GM23248 (cell line): ENCODE measurements at places on chromosomes 3 and 15. TPM values are rescaled to one million over a fixed set of nuclear protein-coding genes. Genes with fewer than 3 reads are reported as not detected.

LYZL4 gene
- not detected in 2 replicates for polyA plus RNA-seq

PGBD4 gene
- polyA plus RNA-seq = 0.75 and 0.99 TPM in 2 replicates

HRH1 gene
- 7.1 and 8.1 TPM in 2 replicates for polyA plus RNA-seq

CHST13 gene
- 0.11 TPM in 1 of 2 replicates, not detected in the other for polyA plus RNA-seq

FOXB1 gene
- polyA plus RNA-seq = not detected in 2 replicates

C15orf61 gene
- polyA plus RNA-seq = 9.1 and 10.5 TPM in 2 replicates

ATP10A gene
- polyA plus RNA-seq = 20.4 and 22.2 TPM in 2 replicates

SCN11A gene
- not detected in 2 replicates for polyA plus RNA-seq

RPSA gene
- 406 and 418 TPM in 2 replicates for polyA plus RNA-seq

MORF4L1 gene
- 357 and 358 TPM in 2 replicates for polyA plus RNA-seq

GABRB3 gene
- 0.04 and 0.15 TPM in 2 replicates for polyA plus RNA-seq

CLDN11 gene
- polyA plus RNA-seq = 84.5 and 84.9 TPM in 2 replicates

IRAK2 gene
- polyA plus RNA-seq = 1.1 TPM in 2 replicates

ZNF860 gene
- polyA plus RNA-seq = 0.08 TPM in 2 replicates

DUOXA1 gene
- 0.48 and 0.61 TPM in 2 replicates for polyA plus RNA-seq

SNURF gene
- polyA plus RNA-seq = 0.75 and 7.1 TPM in 2 replicates

SSUH2 gene
- polyA plus RNA-seq = 0.18 TPM in 1 of 2 replicates, not detected in the other

SNX22 gene
- polyA plus RNA-seq = 0.66 and 0.94 TPM in 2 replicates

CILP gene
- 0.09 TPM in 1 of 2 replicates, not detected in the other for polyA plus RNA-seq

HDC gene
- not detected in 2 replicates for polyA plus RNA-seq

ARIH1 gene
- polyA plus RNA-seq = 29.5 and 31.1 TPM in 2 replicates

RGMA gene
- 0.65 and 0.84 TPM in 2 replicates for polyA plus RNA-seq

SRGAP3 gene
- polyA plus RNA-seq = 0.89 and 0.91 TPM in 2 replicates
